Tibial nerve (tissue), 4 donors: ENCODE measurements at places on chromosomes 11 and 22.
A peak's percentile ranks its signal among the peaks of the same experiment; 100 is the strongest.

DNA sequence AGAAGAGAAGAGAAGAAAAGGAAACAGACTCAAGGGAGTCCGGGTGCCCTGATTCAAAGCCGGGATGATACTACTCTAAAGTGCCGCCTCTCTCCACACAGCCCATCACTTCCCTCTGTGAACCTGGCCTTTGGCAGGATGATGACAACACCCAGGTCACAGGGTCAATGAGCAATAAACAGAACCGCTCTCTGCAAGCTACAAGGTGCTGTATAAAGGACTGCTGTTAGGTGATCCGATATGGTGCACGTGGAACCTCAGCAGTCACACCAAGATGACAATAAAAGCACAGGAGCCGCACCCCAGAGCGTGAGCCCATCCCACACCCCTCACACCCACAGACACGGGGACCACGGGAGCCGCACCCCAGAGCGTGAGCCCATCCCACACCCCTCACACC lies 10.7 kb downstream of the TTLL1 start:
- DNase-seq, result no peak

DNA sequence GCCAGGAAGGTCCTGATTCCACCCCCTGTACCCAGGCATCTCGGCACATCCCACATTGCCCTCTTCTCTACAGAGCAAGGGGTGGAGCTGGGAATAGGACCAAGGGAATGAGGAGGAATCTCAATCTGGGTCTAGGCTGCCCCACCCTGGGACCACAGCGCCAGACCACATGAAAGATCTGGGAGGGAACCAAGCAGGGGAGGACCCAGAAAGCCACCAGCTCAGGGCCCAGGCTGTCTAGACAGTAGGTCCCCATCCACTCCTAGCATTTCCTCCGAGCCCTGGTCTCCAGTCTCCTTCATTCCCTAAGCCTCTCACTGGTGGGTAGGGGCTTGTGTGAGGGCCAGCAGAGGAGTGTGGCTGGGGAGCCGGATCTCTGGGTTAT lies 11.6 kb downstream of the PHLDB1 start:
- DNase-seq, result peak; percentile 62

GRCh38 chr11:96012086-96012824 lies 88.3 kb upstream of the MTMR2 start:
- DNase-seq, result peak; percentile 19

DNA sequence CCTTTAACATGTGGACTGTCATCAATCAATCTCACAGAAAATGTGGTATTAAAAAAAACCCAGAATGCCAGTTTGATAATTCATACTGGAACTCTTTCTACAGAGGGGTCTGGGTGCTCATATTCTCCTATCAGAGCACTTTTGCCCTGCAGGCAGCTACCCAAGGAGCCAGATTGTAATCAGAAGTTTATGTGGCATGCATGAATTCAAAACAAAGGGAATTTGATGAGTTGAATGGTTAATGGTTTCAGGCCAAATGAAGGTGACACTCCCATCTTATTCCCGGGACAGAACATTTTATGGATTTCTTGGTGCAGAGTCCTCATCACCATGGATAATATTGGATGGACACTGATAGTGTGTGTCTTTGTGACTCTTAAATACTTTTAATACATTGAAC lies 38.4 kb upstream of the CLPB start:
- DNase-seq, result no peak

DNA sequence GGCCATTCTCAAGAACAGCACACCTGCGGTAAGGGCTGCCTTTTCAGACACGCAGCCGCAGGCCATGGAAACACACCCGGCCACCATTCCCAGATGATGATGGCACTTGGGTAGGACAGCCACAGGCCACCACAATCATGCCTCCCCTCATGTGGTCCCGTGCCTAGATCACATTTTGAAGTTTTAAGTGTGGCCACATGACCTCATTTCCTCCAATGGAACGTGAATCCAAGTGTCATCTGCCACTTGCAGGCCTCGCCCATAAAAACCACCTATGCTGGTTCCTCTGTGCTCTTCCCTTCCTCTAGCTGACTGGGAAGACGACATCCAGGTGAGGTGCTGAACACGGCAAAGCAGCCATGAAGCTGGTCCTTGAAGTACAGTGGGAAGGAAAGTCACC lies 44.6 kb upstream of the SLC25A1 start:
- no peak for DNase-seq

- DNase-seq, result no peak
Measured at GRCh38 chr11:128116885-128117284, 470.5 kb downstream of the ETS1 start.
